ENCODE measurements at places on chromosomes 11 and 22.
A peak's percentile ranks its signal among the peaks of the same experiment; 100 is the strongest.

DNA sequence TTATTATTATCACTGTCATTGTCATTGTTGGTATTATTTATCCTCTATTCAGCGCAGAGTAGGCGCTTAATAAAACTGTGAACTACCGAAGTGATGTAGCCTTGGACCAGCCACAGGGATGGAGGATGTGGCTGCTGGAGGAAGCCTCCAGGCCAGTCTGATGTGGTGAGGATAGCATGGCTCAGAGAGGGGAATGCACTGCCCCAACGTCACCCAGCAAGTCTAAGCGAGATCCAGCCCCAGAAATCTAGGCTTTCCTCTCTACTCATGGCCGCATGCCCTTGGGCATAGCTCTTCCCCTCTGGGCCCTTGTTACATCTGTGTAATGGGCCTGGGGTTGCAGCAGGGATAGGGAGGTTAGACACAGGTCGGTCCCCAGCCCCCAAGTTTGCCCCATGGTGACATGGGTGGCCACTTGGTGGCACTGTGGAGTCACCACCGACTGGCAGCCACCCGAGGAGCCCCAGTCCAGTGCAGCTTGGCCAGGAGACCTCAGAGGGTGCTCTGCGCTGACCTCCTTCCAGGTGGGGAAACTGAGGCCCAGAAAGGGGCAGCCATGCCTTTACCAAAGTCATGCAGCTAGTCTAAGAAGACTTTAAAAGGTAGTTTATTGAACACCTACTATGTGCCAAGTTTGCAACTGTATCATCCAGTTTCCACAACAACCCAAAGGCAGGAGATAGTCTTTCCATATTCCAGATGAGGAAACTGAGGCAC is 395.7 kb downstream of the MN1 start:
- no peak for DNase-seq

GRCh38 chr22:21963790-21964211 is 11.2 kb upstream of the PPM1F start:
- no peak for DNase-seq

GRCh38 chr11:12377106-12377823 is at the start of gene PARVA:
Gene PARVA, plus strand, starts transcription at chr11:12377571. Its CDS starts 77 bp downstream, at chr11:12377648.
- DNase-seq = peak; percentile 52

DNA sequence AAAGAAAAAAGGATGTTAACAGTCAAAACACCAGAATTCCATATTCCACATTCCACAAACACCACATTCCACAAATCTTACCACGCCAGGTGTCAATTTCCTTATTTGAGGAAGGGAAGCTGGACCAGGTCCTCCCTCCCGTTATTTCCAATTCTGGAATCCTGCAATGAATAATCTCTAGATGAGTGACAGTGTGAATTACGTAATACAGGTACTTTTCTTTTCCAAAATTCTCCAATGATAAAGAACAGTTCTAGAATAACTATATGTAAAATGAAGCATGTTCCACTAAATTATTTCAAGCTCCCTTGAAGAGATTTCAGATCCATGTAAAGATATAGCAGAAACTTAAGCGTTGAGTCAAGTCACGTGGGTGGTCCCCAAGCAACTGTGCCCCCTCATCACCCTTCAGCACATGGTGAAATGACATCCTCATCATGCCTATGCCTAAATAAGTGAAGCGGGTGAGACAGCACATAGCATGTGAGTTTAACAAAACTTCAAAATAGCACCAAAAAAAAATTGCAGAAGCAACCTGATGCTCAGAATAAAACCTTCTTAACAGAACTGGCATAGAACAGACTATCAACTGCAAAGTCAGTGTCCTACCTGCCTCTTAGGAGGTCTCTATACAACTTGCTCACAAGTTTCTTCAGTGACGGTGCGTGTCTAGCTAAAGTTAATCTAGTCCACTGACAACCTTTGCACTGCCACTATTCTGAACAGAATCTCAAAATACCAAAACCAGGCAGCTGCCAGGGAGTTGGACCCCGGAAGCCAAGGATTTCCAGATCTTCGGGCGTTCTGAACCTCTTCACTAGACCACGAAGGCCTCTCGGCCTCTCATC is 876 bp downstream of the NFRKB start:
- peak; percentile 4 for DNase-seq

- no peak for DNase-seq
These were observed 93.9 kb downstream of the INSC start for GRCh38 chr11:15208378-15209222.

DNA sequence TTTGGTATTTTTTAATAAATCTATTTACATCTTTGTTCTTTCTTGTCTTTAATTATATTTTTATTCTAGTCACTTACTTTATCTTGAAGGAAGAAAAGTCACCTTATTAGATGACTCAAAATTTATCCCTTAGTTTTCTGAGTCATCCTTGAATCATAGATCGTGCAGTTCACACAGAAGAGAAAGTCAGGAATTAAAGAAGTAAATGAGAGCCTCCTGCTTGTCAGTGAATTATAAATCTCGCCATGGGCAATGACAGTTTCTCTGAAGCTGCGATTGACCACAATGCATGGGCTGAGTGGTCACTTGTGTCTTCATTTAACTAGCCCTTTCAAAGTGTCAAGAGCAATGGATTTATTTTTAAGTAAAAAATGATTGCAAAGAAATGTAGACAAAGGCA is 91.2 kb downstream of the LUZP2 start:
- peak; percentile 53 for DNase-seq

GRCh38 chr22:38718414-38718813 is 12.7 kb downstream of the GTPBP1 start:
- peak; percentile 65 for DNase-seq

GRCh38 chr11:118679483-118679882 is at the start of gene TREH:
Gene TREH, minus strand, starts transcription at chr11:118679650. Its CDS starts 23 bp downstream, at chr11:118679627.
- no peak for DNase-seq

DNA sequence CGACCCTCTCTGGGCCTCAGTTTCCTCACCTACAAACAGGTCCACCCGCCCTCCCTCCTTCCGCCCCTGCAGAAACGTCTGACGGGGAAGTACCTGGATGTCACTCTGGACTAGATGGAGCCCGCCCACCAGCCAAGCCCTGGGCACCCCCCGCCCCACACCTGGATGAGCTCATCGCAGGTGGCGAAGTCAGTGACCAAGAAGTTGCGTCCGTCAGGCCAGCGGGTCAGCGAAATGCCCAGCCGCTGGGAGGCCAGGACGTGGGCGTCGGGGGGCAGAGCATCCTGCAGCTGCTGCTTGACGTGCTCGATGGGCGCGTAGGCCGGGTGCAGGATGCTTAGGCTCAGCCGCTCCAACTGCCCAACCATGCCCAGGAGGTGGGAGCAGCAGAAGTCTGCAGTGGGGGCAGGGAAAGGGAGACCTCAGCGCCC is 897 bp downstream of the PNPLA5 start:
- DNase-seq = no peak

- no peak for DNase-seq
These were observed 45.8 kb downstream of the IGLL1 start for GRCh38 chr22:23534201-23534850.

GRCh38 chr11:76801736-76802135 is 18.6 kb downstream of the TSKU start:
- DNase-seq = no peak

GRCh38 chr11:92852229-92852628 is 117.2 kb upstream of the MTNR1B start:
- DNase-seq = no peak

GRCh38 chr11:95831198-95831883 is 41.0 kb downstream of the CEP57 start:
- DNase-seq = peak; percentile 88

DNA sequence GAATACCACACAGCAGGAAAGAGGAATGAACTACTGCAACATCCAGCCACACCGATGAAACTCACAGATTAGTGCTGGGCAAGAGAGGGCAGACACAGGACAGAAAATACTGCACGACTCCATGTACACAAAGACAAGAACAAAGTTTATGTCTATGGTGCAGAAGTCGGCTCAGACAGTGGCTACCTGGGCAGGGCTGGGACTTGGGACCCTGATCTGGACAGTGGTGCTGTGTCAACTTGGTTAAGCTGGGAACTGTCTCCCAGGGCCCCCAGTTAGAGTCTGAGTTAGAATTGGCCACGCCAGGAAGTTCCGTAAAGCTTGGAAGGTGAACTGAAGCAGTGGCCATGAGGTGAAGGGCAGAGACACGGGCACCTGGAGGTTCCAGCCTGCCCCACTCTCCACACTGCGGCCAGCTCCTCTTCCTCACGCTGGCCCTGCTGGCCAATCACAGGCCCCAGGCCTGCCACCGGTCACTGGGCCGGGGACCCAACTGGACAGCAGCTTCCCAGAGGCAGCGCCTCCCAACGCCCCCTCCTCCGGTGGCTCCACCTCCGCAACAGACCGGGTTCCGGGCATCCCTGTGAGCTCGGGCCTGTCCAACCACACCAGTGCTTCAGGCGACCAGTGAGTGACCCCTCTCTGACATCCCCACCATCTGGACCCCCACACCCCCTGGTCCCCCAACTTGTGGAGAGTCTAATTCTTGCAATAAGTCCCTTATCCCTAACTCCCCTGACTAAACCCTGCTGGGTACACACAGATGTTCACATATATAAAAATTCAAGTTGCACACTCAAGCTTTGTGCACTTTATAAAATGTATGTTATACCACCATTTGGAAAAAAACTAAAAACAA is 93.7 kb downstream of the MICAL3 start:
- no peak for DNase-seq

GRCh38 chr22:49331223-49331815 is 496.4 kb downstream of the BRD1 start:
- DNase-seq = no peak

- DNase-seq = no peak
These were observed 18.9 kb upstream of the YPEL1 start for GRCh38 chr22:21754523-21754922.

GRCh38 chr11:117217141-117218084 is 14.5 kb downstream of the PCSK7 start:
- no peak for DNase-seq

DNA sequence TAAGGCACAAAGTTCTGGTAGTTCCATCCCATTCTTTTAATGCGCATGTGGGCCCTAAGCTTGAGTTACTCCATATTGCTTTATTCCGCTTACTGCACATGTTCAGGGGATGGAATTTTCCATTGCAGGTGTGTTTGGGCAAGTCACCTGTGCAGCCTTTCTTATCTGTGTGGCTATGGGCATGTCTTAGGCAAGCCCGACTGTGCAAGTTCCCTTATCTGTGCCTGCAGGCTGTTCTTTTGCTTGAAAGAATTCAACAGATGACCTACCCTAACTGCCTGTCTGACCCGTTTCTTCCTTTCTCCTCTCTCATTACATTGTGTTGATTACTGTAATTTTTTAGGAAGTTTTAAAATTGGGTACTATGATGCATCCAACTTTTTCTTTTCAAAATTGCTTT is 363.6 kb downstream of the TTC28 start:
- DNase-seq = no peak

- no peak for DNase-seq
These were observed 2.5 kb downstream of the USP18 start for GRCh38 chr22:18152519-18152918.

DNA sequence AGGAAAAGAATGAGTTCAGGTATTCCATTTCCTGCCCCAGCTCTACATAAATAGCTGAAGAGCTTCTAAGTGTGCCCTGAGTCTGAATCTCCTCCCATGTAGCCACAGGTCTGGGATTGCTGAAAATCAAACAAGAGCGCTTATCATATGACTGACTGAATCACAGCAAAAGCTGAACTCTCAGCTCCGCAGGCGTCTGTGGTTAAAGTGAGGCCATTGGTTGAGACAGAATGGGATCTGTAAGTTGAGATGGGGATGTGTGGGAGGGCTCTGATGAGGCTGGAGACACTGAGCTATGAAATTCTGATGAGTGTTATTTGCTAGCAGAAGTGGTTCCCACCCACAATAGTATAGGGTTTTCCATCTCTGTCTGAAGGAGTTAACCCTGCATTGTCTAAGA is 637.0 kb downstream of the OPCML start:
- no peak for DNase-seq

DNA sequence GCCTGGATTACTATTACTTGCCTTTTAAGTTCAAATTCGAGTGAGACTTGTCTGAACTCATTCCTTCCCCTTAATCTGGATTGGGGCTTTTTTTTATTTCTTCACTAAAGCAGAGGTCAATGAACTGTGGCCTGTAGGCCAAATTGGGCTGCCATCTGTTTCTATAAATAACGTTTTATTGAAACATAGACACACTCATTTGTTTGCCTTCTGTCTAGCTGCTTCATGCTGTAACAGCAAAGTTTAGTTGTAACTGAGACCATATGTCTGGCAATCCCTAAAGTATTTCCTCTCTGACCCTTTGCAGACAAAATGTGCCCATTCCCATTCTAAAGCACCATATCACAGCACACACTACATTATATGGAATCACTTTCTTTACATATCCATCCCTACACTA is 207.9 kb upstream of the ISX start:
- DNase-seq = no peak

- DNase-seq = no peak
These were observed 7.1 kb downstream of the P2RY2 start for GRCh38 chr11:73225001-73225686.

- no peak for DNase-seq
These were observed 8.9 kb downstream of the RDX start for GRCh38 chr11:110287537-110287936.

DNA sequence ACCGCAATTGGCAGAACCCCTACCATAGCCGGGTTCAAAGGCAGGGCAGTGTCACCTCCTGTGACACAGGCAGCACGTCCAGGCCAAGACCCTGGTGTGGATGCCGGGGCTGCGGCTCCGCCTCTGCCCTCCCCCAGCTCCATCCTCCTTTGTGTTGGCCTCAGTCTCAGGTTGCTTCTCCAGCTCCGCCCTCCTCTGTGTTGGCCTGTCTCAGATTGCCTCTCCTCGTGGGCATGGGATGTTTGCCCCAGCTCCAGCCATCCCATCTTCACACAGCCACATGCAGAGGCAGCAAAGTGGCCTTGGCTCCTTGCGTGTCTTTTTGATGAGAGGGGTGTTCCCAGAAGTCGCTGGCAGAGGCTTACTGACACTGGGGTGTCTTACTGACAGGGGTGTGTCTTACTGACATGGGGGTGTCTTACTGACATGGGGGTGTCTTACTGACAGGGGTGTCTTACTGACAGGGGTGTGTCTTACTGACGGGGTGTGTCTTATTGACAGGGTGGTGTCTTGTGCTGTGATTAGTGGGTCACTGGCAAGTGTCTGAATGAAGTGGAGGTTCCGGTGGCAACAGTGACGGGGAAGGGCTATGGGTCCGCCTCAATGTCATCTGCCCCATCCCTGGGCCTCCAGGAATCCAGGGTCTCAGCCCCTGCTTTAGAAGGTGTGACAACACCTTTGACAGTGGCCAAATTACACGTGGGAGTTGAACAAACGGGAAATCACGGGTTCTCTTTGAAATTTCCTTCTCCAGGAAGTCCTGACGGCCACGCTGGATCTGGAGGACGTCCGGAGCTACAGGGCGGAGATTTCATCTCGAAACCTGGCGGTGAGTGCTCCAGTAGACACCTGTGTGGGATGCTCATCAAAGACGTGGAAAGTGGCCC is 24.9 kb downstream of the NADSYN1 start:
- DNase-seq = no peak
